Upper lobe of left lung (tissue), 6 donors: ENCODE measurements at places on chromosomes 6 and 20. TPM values are rescaled to one million over a fixed set of nuclear protein-coding genes. Genes with fewer than 3 reads are reported as not detected.

Gene PRL
- total RNA-seq: not detected

Gene CGA
- total RNA-seq: not detected

Gene CTAGE9
- total RNA-seq: not detected

Gene SIRPB2
- total RNA-seq: 23.7 TPM

Gene CCN6
- not detected for total RNA-seq

Gene TBC1D32
- total RNA-seq: 5.2 TPM

DNA sequence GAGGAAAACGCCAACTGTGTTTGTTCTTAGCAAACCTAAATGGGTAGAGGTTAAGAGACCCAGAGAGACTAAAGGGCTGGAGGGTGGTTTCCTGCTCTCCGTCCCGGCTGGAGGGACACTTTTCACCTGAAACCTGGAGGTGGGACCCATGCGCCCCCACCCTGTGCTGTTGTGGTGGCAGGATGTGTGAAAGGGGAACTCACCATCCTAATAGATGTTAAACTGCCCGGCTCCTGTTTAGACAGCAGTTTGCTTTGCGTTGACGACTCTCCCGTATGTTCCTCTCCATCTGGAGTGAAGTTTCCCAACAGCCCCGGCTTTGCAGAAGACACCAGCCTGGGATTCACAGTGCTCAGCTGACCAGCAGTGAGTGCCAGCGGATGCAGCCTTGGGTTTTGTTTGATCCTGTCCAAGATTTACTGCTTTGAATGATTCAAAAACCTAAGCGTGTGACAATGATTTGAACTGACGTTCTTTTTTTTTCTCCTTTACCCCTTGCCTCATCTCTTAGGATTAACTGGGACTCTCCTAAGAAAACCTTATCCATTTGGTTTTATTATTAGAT is 66.0 kb downstream of the CDH4 start:
- DNase-seq: no peak
- no peak overlapping the region for H3K27ac ChIP-seq
- no peaks in the 10 kb centered on the region for H3K4me1 ChIP-seq
- no peak overlapping the region for H3K4me3 ChIP-seq
- H3K36me3 ChIP-seq: no peaks in the 10 kb centered on the region

GRCh38 chr20:40274912-40275533 is 414.0 kb downstream of the MAFB start:
- DNase-seq: no peak
- no peaks in the 10 kb centered on the region for H3K36me3 ChIP-seq
- H3K4me1 ChIP-seq: peaks cover 5% of the 10 kb centered on the region
- no peaks in the 10 kb centered on the region for H3K27me3 ChIP-seq
- no peak overlapping the region for H3K27ac ChIP-seq

GRCh38 chr6:52374247-52374646 is 12.3 kb downstream of the PAQR8 start:
- H3K27me3 ChIP-seq: no peaks in the 10 kb centered on the region
- H3K36me3 ChIP-seq: no peaks in the 10 kb centered on the region
- H3K4me1 ChIP-seq: peaks cover 17% of the 10 kb centered on the region
- H3K4me3 ChIP-seq: no peak overlapping the region
- no peak for DNase-seq

- H3K4me3 ChIP-seq: no peak overlapping the region
- H3K27ac ChIP-seq: no peak overlapping the region
- no peaks in the 10 kb centered on the region for H3K36me3 ChIP-seq
- H3K4me1 ChIP-seq: no peaks in the 10 kb centered on the region
Observed at GRCh38 chr6:126826166-126826714, 292.2 kb upstream of the RSPO3 start.

GRCh38 chr20:54090230-54091119 is 20.1 kb upstream of the BCAS1 start:
- no peaks in the 10 kb centered on the region for H3K4me1 ChIP-seq
- H3K27ac ChIP-seq: no peak overlapping the region
- no peaks in the 10 kb centered on the region for H3K27me3 ChIP-seq
- H3K36me3 ChIP-seq: no peaks in the 10 kb centered on the region

GRCh38 chr20:33166533-33167113 is 1.3 kb upstream of the BPIFA2 start:
- no peak overlapping the region for H3K27ac ChIP-seq
- H3K4me3 ChIP-seq: no peak overlapping the region
- no peaks in the 10 kb centered on the region for H3K4me1 ChIP-seq
- no peaks in the 10 kb centered on the region for H3K36me3 ChIP-seq
